CD4-positive, alpha-beta T cell treated with Interleukin-1 beta for 1 hour (primary cell): ENCODE measurements at places on chromosomes 13 and 19.

DNA sequence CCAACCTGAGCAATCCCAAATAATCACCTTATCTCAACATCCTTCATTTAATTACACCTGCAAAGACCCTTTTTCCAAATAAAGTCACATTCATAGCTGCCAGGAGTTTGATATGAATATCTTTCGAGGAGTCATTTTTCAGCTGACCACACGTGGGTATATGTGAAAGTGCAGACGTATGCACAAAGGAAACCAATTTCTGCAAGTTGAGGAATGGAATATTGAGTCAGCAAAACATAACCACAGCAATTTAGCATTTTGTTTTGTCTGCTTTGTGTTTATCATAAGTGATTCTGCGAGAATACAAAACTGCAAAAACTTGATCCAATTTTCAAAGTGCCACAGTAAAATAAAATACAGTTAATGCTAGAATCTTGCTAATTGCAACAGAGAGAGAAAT is 295.9 kb downstream of the SUCLA2 start:
- no peak for DNase-seq

DNA sequence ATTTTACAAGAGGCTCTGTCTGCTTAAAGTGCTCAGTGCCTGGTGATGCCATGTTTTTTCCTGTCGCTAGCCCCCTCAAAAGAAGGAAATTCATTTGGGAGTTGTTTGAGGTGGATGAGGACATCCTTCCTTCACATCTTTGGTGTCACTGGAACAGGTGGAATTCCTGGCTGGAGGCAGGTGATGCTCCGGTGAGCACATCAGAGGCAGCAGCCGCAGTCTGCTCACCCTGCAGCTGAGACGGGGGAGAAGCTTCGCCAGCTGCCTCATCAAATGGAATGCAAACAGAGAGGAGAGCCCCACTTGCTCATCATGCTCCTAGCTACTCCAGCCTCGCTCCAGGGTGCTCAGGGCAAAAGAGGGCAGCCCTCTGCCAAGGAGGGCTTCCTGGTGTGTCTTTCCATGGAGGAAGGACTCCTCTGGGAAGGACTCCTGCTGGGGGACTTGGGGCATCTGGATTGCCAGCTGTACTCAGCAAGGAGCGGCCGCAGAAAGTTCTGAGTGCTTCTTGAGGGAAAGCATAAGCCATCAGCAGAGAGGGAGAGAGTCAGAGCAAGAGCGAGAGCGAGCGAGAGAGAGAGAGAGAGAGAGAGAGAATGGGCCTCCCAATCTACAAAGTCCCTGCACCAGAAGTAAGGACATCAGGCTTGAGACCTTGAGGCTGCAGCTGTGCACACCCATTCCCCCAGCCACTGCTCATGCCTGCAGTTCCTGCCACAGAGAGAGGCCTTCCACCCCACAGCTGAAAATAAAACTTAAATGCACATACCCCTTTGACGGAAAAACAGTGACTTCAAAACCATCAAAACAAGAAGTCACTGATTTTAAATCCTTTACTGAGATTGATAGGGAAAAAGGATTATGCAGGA is 74.3 kb upstream of the UBL3 start:
- DNase-seq, result no peak

GRCh38 chr19:15721268-15721667 is 6.6 kb upstream of the OR10H2 start:
- DNase-seq, result no peak

DNA sequence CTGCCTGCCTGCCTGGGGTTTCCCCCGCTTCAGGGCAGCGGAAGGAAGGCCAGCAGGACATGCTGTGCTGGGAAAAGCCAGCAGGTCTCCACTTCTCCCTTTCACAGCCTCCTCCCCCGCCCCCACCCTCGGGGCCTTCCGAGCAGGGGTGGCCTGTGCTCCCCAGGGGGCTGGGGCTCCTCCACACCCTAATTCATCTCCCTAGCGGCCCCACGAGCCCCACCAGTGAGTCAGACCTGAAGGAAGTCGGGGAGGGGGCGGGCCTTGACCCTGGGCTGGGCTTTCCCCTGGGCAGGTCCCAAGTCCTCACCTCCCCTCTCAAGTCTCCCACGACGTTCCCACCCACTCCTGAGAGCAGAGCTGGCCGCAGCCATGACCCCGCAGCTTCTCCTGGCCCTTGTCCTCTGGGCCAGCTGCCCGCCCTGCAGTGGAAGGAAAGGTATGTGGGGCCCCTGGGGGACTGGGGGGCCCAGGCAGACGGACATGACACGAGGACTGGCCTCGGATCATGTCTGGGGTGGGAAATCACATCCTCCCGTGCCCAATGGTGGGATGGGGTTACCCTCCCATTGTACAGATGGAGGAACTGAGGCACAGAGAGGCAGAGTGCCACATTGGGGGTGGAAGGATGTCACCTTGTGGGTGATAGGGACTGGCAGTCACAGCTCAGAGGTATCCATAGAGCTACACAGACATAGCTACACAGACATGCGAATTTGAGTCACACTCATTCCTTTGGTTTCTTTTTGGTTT is at the start of gene EBI3:
Gene EBI3 (plus strand): TSS at position 345 of the 753 bp plus-strand sequence. CDS start 28 bp downstream, at position 373.
- DNase-seq, result peak; percentile 68

GRCh38 chr13:44296856-44297255 is 76.8 kb upstream of the SERP2 start:
- no peak for DNase-seq

DNA sequence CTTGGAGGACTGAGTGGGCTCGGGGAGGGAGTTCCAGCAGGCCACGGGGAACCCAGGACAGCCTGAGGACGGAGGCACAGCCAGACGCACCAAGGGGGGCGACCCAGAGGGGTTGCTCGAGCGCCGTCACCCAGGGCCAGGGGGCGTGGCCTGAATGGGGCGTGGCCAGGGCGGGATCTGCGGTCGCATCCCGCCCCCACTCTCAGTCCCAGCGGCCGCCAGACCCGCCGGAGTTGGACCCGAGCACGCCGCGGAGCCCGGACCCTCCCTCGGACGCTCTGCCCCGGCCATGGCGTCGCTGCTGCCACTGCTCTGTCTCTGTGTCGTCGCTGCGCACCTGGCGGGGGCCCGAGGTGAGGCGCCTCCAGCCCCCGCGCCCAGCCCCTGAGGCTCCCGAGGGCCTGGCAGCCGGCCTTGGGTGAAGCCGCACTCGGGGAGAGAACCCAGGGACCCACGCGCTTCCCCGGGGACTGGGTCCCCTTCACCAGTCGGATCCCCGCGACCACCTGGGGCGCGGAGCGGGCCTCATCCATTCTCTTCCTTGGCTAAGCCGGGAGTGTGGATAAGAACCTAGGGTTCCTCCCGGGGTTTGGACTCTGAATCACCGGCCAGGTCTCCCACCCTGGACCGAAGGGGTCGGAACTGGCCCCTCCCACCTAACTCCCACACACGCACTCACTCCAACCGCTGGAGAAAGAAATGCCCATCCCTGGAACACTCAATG is at the start of gene CILP2:
Gene CILP2 (plus strand): TSS at position 205 of the 724 bp plus-strand sequence. CDS start 85 bp downstream, at position 290.
- peak; percentile 45 for DNase-seq
